ENCODE measurements at places on chromosomes 13 and 19.

DNA sequence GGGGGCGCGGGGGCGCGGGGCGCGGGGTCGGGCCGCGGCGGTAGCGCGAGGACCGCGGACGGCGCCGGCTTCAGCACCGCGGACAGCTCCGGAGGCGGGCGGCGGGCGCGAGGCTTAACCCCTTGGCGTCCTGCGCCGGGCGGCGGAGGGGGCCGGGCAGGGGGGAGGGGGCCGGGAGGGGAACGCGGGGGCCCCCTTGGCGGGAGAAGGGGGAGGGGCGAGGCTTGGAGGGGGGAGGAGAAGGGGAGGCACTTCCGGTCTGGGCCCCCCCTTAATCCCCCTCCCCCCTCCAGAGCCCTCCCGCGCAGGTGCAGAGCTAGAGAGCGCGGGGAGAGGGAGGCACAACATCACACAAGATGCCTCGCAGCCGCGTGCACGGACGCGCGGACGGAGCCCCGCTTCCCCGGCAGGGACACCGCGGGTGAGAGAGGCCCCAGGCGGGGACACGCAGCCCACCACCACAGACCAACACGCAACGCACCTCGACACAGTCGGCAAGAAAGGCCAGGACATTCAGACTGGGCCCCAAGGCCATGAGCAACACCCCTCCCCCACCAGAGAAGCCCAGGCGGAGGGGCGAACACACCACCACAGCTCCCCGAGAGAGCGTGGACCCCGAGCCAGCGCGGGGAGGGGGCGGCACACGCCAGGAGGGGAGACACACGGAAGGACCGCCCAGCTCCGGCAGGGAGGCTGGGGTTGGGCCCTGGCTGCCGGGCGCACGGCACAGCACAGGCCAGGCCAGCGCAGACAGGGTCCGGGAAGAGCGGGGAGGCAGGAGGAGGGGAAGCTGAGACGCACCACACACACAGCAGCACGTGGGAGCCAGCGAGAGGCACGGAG, 24.1 kb downstream of the SHANK1 start:
- peak; percentile 25 for DNase-seq

- no peak for DNase-seq
Observed at GRCh38 chr13:42424182-42424581, 149.8 kb upstream of the TNFSF11 start.

DNA sequence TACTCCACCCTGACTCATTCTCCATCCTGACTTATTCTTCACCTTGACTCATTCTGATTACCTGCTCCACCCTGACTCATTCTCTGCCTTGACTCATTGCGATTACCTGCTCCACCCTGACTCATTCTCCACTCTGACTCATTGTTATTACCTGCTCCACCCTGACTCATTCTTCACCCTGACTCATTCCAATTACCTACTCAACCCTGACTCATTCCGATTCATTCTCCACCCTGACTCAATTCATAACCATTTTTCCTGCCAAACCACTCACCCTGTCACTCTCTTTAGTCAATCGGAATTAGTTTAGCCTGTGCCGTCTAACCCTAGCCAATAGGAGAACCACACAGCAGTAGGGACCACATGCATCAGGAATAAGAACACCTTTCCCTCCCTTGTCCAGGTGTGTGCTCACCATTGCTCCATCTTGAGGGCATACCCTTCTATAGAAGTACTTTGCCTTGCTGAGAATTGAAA, 1227.4 kb upstream of the PCDH20 start:
- DNase-seq, result no peak

DNA sequence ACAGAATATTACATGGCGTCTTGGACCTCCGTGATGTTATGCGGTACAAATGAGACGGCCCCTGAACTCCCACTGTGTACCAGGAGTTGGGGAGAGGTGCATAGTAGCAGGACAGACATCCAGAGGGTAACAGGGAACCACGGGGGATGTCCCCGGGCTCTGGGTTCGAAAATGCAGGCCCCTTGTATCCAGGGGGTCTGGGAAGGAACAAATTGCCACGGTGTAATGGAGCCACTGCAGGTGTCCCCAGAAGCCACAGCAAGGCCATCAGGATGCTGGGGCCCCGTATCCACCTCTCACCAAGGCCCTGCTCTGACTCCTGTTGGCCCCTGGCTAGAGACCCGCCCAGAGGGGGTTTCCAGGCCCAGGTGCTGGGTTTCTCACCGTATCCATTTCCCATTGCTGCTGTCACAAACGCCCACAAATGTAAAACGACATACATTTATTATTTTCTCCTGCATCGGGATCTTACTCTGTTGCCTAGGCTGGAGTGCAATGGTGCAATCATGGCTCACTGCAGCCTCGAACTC, 77.8 kb downstream of the INSR start:
- no peak for DNase-seq
